Activated CD4-positive, alpha-beta T cell treated with anti-CD3 and anti-CD28 coated beads, Interleukin-2, amount 10 ng/mL, durations not matched to agents 24 days and 14 days (primary cell): ENCODE measurements at places on chromosomes 3 and 15.

- DNase-seq: no peak
These were observed 254.2 kb upstream of the SLCO3A1 start for GRCh38 chr15:91599261-91599660.

DNA sequence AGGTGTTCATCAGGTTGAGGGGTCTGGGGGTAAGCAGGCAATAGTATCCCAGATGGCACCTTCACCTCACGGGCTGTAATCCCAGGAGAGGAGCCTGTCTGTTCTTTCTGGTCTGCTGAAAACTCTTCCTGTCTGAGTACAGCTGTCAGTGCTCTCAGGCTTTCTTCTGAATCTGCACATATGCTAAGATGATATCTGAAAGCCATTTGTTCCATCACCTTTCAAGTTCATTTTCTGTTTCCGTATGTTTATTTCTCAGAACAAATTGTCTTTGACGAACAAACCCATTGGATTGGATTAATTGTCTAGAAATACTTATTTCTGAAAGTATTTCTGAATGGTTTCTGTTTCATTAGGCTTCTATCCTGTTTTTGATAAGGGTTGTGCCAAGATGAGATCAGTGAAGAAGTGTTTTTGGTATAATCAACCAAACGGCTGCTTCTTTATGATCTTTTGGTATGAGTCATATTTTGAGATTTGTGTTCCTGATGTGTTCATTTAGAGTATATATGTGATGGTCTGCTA is 13.3 kb downstream of the ZNF592 start:
- peak; percentile 66 for DNase-seq

DNA sequence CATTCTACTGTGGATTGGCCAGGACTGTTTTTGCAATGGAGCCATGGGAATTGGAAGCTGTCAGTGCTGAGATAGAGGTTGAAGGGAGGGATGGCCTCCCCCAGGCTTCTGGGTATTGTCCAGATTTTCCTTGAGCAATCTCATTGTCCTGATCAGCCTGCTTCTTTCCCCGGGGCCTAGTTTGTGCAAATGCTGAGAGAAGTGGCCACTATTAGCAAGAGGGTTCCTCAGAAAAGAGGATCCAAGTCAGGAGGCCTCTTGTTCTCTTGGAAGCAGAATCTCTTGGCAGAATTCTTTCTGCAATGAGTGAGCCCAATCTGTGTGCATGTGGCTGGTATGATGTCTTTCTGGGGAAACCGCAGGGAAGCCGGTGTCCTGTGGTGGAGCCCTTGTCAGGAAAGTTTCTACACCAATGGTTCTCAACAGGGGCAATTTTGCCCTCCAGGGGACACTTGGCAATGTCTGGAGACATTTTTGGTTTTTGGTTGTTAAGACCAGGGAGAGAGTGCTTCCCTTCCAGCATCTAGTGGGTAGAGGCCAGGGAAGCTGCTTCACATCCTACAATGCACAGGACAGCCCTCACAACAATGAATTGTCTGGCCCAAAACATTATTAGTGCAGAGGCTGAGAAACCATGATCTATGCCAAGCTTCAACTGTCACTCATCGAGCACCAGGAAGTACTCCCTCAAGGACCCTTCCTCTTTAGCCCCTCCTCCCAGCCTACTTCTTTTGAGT is 2.0 kb downstream of the LIPC start:
- no peak for DNase-seq

GRCh38 chr3:111617406-111617805 is 22.3 kb upstream of the ZBED2 start:
- DNase-seq: no peak

- no peak for DNase-seq
These were observed 34.7 kb upstream of the SLC24A5 start for GRCh38 chr15:48086133-48086532.

DNA sequence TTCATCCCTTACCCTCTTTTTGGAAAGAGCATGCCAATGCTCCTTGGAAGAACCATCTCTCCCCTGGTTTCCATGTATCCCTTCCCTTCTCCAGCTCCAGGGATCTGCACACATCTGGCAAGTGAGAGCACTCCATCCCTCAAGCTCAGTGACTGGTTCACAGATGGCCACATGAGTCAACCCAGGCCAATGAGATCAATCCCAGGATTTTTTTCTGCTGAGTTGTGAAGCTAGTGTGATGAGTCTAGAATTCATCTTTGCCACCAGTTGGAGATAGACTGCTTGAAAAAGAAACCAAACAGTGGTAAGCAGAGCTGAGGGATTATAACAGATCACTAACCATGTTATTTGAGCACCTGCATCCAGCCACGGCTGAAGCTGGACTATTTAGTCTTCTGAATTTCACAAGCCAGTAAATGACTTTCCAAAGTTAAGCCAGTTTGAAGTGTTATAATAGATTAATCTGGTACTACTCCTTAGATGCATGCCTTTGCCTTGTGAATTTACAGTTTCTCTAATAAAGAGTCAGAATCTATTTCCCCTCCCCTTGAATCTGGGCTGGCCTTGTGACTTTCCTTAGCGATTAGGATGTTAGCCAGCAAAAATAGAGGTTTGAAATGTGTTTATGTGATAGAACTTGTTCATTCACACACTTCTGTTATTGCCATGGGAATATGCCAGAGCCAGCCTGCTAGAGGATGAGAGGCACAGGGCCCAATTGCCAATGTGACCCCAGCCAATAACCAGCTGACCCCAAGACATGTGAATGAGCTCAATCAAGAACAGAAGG is 159.8 kb downstream of the WNT5A start:
- no peak for DNase-seq

- DNase-seq: no peak
These were observed 87.3 kb upstream of the IGSF10 start for GRCh38 chr3:151548195-151548594.

DNA sequence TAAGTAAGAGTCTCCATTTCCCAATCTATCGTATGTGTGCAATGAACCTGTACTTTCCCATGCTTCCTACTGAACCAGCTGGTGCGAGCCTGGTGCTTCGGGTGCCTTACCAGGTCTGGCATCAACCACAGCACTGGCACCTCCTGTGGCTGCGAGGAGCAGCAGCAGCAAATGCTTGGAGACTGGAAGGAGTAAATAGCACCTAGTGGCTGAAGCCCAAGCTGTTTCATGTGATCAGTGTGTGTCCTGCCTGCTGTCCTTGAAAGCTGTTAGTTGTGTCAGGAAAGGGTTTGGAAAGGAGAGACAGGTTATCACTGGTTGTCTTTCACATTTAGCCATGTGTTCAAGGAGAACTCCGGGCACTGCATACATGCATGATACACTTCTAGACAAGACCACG is 31.8 kb downstream of the PCOLCE2 start:
- DNase-seq: peak; percentile 50

- DNase-seq: peak; percentile 85
These were observed 16.6 kb upstream of the EXOG start for GRCh38 chr3:38479431-38480092.

DNA sequence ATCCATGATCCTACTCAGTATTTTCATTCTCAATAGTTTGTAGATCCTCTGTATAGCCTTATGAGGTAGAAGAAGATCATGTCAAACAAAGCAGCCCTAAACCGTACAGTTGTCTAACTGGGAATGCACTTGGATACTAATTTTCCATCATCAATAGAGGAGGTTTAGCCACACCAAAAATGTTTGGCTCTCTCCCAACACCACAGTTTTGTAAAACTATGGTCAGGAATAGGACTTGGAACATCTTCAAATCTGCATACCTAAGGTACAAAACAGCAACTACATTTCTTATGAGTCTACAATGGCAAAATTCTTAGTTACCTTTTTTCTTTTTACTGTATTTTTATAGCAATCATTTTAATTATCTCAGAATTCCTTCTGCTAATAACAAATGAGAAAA is 1001.6 kb downstream of the ROBO2 start:
- no peak for DNase-seq

GRCh38 chr3:70621451-70621850 is 309.0 kb upstream of the MDFIC2 start:
- DNase-seq: no peak

- no peak for DNase-seq
These were observed 278.0 kb downstream of the SUCLG2 start for GRCh38 chr3:67376416-67376815.
